ENCODE measurements at places on chromosomes 6 and 20. TPM values are rescaled to one million over a fixed set of nuclear protein-coding genes. Genes with fewer than 3 reads are reported as not detected.

The ISM1 gene
- under 0.01 TPM for total RNA-seq

The SPATA25 gene
- total RNA-seq = 0.51 TPM

The FKBP1C gene
- 3.1 TPM for total RNA-seq

DNA sequence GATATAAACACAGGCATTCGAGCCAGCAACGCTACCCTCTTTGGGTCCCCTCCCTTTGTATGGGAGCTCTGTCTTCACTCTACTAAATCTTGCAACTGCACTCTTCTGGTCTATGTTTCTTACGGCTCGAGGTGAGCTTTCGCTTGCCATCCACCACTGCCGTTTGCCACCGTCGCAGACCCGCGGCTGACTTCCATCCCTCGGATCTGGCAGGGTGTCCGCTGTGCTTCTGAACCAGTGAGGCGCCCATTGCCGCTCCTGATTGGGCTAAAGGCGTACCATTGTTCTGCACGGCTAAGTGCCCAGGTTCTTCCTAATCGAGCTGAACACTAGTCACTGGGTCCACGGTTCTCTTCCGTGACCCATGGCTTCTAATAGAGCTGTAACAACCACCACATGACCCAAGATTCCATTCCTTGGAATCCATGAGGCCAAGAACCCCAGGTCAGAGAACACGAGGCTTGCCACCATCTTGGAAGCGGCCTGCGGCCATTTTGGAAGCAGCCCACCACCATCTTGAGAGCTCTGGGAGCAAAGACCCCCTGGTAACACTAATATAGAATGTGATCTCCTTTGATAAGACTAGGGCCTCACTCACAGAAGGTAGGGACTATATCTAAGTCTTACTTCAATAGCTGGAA is 973 bp downstream of the UBD start:
- no peak for DNase-seq

GRCh38 chr6:79864001-79864400 is 83.4 kb downstream of the ELOVL4 start:
- no peak for DNase-seq

All from dermis microvascular lymphatic vessel endothelial cell (primary cell).